ENCODE measurements at places on chromosomes 7 and 10. TPM values are rescaled to one million over a fixed set of nuclear protein-coding genes. Genes with fewer than 3 reads are reported as not detected.

The TMEM273 gene
- 0.23 TPM for total RNA-seq

GRCh38 chr7:92609921-92610518 is 19.8 kb upstream of the FAM133B start:
- H3K4me1 ChIP-seq: no peaks in the 10 kb centered on the region
- no peak overlapping the region for H3K4me3 ChIP-seq
- DNase-seq: no peak

The FKBP9 gene
- 183 TPM for total RNA-seq

The CYP17A1 gene
- 2.1 TPM for total RNA-seq

The FAM180A gene
- total RNA-seq: not detected
